Gastrocnemius medialis (tissue), 4 donors: ENCODE measurements at places on chromosomes 1 and 21. TPM values are rescaled to one million over a fixed set of nuclear protein-coding genes. Genes with fewer than 3 reads are reported as not detected.

ZC3H12A gene
- 5.3 TPM for total RNA-seq

CD247 gene
- not detected for total RNA-seq

FAM110D gene
- 3.3 TPM for total RNA-seq

SZRD1 gene
- 67.0 TPM for total RNA-seq

RGS7 gene
- not detected for total RNA-seq

FAAH gene
- 5.2 TPM for total RNA-seq

NEK2 gene
- total RNA-seq: not detected

LENEP gene
- total RNA-seq: not detected

CREB3L4 gene
- total RNA-seq: 6.1 TPM

SLAMF7 gene
- not detected for total RNA-seq

DNA sequence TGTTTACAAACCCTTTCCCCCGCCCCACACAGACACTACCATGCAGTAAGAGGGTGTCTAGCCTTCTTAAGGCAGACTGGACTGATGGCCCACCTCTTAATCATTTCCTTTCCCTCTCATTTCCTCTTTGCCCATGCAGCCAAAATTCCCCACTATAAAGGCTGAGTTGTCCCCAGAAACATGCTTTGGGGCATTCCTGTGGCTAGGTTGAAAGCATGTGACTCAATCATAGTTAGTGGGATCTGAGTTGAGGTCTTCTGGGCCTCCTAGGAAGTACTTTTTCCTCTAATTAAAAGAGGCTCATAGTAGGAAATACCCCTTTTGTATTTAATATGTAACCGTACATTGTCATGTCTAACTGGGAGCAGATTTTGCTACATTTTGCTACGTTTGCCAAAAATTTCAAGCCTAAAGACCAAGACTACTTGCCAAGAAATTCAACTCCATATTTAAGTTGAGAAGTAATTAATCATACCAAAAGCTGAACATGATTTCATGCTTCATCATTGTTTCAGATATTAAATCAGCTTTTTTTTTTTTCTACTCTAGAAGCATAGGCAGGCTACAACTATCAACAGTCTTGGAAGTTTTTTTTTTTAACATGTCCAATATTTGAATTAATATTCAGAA, 174.7 kb downstream of the ADGRL4 start:
- DNase-seq: no peak

GRCh38 chr1:94434365-94435045, 16.3 kb downstream of the ABCD3 start:
- DNase-seq: no peak

DNA sequence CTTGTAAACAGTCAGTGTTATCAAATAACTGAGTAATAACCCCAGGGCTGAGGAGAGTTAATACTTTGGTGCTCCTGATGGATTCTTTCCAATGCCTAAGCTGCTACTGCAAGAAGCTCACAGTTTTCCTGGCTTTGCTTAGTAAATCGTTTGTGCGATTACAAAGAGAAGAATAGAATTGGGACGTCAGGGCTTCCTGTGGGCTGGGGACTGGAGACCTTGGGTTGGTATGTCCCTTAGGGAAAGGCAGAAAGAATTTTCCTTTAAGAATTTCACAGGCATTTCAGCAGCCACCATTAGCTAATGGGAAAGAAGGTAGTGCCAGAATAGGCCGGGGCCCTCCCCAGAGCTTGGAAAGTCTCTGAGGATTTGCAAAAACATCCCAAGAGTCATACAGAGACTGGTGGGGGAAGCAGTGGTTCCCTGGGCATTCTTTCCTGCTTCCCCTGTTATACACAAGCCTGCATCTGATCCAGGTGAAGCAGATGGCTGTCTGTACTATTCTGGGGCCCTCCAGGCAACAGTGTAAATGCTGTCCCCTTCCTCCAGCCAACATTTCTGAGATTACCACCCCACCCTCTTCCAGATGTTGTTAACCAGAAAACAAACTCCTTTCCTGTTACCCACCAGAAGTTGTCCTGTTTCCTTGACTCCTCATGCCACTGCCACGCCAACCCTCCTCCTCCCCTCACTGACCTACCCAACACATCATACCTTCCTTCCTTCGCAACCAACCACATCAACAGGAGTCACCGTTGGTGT, 40.2 kb downstream of the PLXNA2 start:
- no peak for DNase-seq

GRCh38 chr21:39182484-39183271, 573 bp downstream of the PSMG1 start:
- no peak for DNase-seq

DNA sequence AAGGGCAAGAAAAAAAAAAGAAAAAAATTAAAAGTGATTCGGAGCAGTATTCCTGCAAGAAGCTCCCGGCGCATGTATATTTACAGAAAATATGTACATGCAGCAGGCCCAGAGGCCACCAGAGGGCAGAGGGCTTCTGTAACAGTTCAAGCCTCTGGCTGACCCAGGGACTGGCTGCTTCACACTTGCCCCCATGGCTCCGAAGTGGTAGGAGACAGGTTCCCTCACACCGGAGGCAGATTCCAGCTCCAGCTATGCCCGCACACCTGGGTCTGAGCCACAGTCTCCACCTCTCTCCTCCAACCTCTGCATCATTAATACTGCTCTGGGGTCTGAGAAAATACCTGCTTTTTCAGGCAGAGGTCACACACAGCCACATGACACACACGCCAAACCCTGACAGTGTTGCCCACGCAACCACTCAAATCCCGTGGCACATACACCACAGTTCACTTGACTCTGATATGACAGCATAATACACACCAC, 2.2 kb upstream of the ARHGAP30 start:
- DNase-seq: peak; percentile 24

GRCh38 chr1:234772345-234773147, 162.6 kb upstream of the IRF2BP2 start:
- peak; percentile 90 for DNase-seq

GRCh38 chr1:115337633-115338456, at the start of gene NGF:
Gene NGF, minus strand, starts transcription at chr1:115338249. Its CDS starts 51,454 bp downstream, at chr1:115286795.
- no peak for DNase-seq

GRCh38 chr1:205703072-205703471, 22.8 kb upstream of the SLC45A3 start:
- no peak for DNase-seq

DNA sequence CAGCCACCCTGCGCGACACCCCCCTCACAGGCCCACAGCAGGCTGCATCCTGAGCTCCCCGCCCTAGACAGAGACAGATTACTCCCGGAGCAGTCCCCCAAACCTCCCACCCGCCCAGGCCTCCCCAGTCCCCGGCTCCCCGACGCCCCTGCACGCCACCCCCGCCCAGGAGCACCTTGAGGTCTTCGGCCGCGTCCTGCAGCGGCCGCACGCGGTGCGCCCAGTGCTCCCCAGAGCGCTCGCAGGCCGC, 731 bp downstream of the TRIM11 start:
- DNase-seq: no peak

DNA sequence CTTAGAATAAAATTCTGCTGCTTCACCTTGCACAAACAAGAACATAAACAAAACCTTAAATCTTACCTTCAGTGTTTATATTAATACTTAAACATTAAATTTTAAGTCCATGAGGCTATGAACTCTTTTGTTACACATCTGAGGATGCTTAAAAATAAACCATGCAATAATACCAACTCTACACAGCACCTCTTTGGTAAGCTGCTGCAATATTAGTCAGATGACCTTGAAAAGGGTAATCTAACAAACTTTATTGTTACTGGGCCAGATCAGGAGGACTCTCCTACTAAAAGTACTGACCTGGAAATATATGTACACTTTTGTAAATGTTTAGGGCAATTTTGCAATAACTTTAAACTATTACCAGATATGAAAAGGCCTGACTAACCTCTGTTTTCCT, 763 bp downstream of the SIKE1 start:
- DNase-seq: no peak

DNA sequence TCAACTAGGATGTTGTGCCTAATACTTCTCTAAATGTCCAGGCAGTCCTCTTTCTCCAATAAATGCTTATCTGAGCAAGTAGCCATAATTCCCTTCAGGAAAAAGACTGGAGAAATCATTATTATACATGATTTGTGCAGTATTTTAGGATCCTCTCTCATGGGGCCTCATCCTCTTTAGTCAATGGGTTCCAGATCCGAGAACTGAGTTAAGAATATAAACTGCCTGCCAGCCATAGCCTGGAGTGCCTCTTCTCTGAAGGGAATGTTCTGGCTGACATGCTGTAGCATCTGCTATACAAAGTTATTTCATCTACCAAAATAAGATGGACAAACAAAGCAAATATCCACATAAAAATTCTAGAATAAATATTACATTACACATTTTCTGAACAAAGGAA, 334.0 kb upstream of the PRMT6 start:
- DNase-seq: no peak

GRCh38 chr1:53703174-53703573, 35.8 kb downstream of the GLIS1 start:
- no peak for DNase-seq

GRCh38 chr1:192225703-192226102, 67.4 kb downstream of the RGS18 start:
- no peak for DNase-seq

GRCh38 chr1:242788771-242789170, 264.3 kb upstream of the PLD5 start:
- no peak for DNase-seq
